CD4-positive, alpha-beta T cell (primary cell): ENCODE measurements at places on chromosomes 7 and 10.

DNA sequence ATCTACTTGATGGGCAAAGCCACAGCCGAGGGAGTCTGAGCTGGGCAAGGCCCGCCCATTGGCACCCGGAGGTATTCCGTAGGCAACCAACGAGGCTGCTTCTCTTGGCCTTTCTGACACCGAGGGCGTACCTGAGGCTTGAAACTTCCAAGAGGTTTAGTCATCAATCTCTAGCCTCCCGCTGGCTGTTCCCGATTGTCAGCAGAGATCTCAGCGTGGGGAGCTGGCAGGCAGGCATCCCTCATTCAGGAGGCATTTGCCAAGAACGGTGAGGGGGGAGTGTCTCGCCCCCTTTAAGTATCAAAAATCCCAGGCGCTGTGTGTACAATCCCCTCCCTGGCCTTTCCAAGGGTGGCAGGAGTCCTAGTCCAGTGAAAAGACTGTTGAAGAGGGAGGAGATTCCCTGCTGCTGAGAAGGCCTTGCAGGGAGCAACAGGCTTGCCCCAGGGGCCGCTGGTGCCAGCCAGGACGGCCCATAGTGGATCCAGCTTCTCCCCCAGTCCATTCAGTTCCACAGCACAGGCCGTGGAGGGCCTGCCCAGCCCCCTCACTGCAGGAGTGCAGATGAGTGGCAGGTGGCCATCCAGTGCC lies 39.7 kb downstream of the OAT start:
- no peak for DNase-seq

- DNase-seq, result no peak
Measured at GRCh38 chr10:30041196-30042105, 17.9 kb downstream of the JCAD start.

- DNase-seq, result no peak
Measured at GRCh38 chr10:79264942-79265341, 82.3 kb upstream of the PPIF start.

DNA sequence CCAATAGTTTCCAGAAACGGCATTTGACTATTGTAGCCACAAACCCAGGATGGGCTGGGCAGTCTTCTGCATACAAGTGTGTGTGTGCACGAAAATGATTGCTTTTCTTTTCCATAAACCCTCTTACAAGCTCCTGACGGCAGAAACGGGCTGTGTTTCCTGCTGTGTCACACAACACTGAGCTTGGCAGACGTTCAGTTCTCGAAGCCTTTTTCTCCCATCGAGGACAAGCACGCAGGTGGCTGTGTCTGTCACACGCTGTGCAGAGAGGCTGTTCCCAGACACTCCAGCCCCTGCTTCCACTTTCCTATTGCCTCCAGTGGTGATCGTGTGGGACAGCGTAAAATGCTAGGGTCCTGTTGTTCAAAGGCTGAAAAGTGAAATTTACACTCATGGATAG lies 32.1 kb downstream of the RBAK start:
- DNase-seq, result no peak

DNA sequence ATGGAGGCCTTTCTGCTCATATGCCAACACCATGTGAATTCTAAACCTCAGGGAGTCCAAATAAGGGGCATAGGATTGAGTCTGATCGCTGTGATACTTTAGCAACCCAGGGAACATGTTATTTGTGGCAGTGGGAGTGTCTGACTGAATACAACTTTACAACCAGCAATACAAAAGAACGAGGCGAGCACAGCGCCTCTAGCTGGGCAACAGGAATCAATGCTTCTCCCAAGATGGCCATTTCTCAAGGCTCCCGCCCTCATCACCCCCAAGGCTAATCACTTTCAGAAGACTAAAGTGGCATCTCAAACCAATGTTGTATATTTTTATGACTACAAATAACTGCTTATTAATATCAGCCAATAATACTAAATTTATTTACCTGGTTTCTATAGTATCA lies 28.1 kb downstream of the YWHAG start:
- no peak for DNase-seq

DNA sequence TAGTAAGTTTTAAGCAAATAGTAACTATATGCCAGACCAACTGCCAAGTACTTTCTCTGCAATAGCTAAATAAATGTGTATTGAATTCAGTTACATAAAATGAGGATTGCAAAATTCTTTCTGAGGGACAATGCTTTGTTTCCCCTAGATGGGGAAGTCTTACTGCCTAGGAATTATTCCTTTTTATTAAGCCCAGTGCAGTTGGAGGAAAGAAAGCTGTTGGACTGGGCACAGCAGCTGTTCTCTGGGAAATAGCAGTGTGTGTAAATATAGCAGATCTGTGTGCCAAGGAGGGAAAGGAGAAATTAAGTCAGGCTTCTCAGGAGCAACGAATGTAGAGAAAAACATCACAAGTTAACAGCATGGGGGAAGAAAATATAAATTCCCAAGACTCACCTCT lies 77.1 kb downstream of the SEC23IP start:
- no peak for DNase-seq

GRCh38 chr10:32972929-32973328 lies 14.9 kb upstream of the ITGB1 start:
- no peak for DNase-seq

GRCh38 chr10:10878963-10879362 lies 138.7 kb upstream of the CELF2 start:
- no peak for DNase-seq

- DNase-seq, result no peak
Measured at GRCh38 chr10:115059301-115059898, 33.8 kb upstream of the ATRNL1 start.

DNA sequence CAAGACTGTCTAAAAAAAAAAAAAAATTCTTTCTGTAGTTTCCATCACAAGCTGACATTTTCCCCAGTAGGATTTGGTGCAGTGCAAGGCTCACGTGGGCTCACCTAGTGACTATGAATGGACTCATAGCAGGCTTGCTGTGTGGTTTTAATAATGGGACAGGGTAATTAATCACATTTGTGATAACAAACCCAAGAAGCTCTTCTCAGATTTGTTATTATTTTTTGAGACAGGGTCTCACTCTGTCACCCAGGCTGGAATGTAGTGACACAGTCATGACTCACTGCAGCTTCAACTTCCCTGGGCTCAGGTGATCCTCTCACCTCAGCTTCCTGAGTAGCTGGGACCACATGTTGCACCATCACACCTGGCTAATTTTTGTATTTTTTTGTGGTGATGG lies 40.0 kb downstream of the NACAD start:
- no peak for DNase-seq

DNA sequence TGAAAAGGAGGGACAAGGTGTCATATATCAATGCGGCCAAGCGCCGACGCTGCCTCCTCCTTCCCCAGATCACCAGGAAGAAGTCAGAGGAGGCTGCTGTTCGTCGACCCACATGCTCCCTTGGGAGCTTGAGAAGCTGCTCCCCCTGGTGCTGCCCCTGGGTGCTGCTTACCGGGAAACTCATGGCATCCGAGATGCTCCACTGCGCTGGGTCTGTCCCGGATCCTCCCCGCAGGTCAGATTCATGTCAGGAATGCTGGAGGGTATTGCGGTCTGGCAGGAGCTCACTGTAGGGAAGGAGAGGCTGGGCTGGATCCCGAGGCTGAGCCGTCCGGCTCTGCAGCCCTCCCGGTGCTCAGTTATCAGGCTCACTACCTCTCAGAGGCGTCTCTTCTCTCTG lies 123.7 kb upstream of the FAM20C start:
- DNase-seq, result no peak

DNA sequence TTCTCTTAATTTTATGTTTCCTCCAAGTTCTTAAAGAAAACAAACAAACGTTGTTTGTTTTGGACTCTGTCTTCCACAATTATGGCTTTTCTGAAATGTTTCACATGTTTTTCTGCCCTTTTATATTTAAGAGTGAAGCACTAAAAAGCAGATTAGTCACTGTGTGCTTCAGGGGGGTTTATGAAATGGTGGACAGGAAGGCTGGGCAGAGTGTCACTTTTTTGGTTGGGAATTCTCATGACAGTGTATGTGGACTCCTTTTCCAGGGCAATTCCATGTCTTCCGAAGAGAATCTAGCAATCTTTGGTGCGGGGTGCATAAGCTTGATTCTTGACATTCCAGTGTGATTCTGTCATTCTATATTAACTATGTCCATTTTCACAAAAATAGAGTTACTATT lies 669.4 kb downstream of the PARD3 start:
- no peak for DNase-seq

GRCh38 chr10:13555884-13556510 lies 27.2 kb upstream of the BEND7 start:
- DNase-seq, result no peak

DNA sequence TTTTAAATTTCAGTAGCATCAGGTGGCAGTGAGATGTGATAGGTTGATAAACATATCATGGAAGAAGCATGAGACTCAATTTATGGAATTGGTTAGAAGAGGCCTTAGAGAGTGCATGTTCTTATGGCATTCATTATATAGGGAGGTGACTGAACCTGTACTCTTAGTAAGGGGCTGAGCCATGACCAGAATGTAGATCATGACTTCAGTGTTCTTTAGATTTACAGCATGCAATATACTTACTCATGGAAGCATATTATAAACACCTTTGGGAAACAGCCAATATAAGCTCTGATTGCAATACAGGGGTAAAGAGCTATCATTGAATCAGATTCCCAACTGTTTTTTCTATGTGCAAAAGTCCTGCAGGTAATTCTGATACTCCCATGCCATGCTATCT lies 50.2 kb downstream of the NT5C3A start:
- DNase-seq, result no peak

- no peak for DNase-seq
Measured at GRCh38 chr7:112383671-112384417, 66.4 kb upstream of the IFRD1 start.

- DNase-seq, result no peak
Measured at GRCh38 chr7:74332373-74333176, 43.4 kb downstream of the CLIP2 start.

DNA sequence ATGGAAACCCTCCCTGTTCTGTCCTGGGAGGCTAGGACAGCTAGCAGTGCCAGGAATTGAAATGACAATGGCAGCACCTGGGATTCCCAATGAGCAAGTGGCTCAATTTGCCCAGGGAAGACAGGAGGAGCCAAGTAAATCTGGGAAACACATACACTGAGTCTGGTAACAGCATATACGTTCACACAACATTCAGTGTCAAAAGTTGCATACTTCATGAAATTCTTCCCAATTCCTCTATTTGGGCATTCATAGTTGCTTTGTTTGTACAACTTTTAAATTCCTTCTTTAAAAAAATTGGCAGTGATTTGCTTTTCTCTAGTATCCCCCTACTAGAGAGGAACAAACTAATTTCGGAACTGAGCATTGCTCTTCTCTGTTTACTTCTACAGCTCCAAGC lies 2.9 kb upstream of the FRMD4A start:
- no peak for DNase-seq

- no peak for DNase-seq
Measured at GRCh38 chr10:16381083-16381482, 55.7 kb upstream of the PTER start.

DNA sequence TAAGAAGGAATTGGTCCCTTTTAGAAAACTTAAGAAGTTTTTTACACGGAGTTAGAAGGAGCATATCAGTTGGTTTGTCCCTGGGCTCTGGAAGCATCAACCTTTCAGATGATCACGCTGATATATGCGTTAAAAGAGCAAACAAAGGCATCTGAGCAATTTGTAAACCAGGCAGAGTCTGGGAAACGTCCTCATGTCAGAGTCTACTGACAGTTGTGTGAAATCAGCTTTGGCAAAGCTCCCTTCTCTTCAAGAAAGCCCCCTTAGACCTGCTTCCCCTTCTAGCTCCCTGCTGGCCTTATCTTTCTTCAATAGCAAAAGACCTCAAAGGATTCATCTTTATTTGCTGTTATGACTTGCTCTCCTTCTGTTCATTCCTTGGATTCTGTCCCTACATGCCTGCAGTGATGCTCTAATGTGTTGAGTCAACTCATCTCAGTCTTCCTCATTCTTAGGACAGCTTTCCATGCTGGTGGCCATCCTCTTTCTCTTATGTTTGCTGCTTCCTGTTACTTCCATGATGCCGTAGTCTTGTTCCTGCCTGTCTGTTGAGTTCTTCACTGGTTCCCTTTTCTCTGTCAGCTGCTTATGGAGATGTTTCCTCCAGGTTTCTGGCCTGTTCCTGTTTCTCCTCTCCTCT lies 106.5 kb upstream of the BMPER start:
- no peak for DNase-seq

- no peak for DNase-seq
Measured at GRCh38 chr10:85510682-85511081, 855.9 kb downstream of the GRID1 start.

- no peak for DNase-seq
Measured at GRCh38 chr10:88116971-88117626, 253.7 kb downstream of the PTEN start.

DNA sequence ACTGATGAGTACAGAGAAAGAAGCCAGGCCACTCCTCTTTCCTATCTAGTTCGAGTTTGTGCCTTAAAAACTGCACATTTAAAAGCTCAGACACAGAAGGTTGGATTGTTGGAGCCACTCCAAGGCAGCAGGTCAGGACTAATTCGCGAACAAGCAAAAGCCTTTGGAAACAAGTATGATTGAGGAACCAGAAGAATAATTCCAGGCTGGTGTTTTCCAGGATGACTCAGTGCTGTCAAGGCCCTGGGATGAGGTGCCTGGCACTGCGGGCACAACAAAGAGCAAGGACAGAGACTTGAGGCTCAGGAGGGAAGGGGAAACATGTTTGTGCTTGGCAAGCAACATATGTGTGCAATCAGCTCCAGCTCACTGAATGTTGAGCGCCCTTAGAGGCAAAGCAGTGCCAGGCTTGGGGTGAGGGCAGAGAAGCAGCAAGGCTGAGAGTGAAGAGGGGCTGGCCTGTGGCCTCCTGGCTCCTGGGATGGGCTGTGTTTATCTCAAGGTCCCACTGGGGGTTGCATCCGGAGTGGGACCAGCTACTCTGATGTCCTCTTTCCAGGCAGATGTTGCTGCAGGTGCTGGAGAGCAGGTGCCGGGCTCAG lies 44.1 kb downstream of the VSTM4 start:
- DNase-seq, result no peak

DNA sequence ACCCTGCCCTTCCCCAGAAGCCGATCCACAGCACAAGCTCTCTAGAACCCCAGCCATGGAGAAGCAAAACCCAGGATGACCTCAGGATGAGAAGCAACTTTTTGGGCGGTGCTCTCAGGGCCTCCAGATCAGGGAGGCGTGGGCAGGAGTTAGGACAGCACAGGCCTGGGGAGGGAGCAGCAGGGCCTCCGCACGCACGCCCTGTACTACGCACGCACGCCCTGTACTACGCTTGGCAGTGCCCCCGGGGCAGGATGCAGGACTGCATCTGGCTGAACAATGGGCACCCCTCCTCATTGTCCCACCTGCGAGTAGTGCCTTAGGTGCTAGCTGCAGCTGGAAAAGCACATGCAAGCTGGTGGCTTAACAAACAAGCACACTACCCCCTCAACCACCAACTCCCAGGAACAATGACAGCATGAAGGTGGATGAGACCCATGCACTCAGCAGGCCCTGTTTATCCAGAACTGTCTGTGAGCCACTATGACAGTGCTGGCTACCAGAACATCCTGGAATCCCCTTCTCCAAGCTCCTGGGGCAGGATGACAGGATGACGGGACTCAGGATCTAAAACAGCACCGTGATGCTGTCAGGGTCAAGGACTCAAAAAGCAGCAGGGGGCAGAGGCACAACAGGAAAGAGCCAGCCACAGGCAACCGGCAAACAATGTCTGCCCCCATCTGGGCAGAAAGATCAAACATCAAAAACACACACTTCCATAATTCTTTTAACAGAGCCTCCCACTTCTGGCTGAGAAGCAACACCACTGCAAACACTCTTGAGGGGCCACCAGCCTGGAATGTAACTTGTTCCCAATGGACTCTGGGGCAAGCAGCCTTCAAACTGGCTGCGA lies 11.8 kb downstream of the PODXL start:
- DNase-seq, result no peak

- DNase-seq, result no peak
Measured at GRCh38 chr10:21919117-21919516, 84.4 kb downstream of the DNAJC1 start.

- no peak for DNase-seq
Measured at GRCh38 chr7:35908331-35909216, 107.7 kb downstream of the SEPTIN7 start.
